Muscle of arm (tissue), 14 donors: ENCODE measurements at places on chromosomes 12 and 14.

DNA sequence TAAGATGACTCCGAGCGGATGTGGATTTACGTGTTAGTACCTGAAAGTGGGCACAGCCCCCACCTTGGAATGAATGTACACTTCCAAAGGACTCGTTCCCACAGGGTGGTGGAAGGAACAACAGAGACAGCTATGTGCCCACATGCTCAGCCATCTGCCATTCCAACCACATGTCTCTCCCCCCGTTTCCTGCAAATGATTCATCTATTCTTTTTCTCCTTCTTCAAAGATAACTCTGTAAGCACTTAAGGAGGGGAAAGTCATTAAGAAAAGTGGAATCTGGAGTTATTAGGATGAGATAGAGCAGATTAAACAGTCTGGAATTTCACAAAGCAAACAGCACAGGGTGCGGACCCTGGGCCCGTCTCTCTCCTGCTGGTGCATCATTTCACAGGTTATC lies 18.5 kb upstream of the DUSP6 start:
- no peak for DNase-seq

DNA sequence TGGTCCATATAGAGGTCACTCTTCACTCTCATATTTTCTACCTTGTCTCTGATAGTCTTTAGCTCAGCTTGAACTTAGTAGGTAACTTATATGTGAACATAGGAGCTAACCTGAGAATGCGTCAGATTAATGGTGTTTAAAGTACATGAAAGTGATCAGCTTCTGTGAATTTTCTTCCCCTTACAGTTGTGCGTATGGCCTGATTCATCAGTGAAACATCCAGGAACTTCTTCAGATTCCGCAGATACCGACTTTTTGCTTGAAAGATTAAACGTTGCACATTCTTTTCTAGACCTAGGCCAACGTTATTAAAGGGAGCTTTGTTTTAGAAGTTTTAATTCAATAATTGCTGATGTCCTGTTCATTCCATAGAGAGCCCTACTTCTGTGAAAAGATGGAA lies 1945.1 kb upstream of the SEL1L start:
- no peak for DNase-seq

- DNase-seq, result no peak
Measured at GRCh38 chr12:6507102-6507998, 13.4 kb downstream of the NCAPD2 start.

DNA sequence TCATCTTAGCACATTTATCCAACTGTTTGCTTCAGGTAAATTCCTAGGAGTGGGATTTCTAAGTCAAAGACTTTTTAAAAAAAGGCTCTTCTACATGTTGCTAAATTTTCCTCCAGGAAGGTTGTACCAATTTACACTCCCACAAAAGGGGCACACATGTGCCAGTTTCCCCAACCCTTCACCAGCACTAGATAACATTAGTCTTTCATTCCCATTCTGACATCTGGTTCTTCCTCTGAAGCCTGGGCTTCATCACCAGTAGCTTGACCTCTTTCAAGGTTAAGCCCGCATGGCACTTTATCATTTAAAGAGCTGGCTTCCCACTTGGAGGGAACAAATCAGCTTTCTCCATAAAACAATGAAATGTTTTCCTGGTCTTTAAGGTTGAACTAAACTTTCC lies 168.4 kb downstream of the MYRFL start:
- DNase-seq, result no peak

- no peak for DNase-seq
Measured at GRCh38 chr12:128817111-128818015, 6.4 kb downstream of the SLC15A4 start.

DNA sequence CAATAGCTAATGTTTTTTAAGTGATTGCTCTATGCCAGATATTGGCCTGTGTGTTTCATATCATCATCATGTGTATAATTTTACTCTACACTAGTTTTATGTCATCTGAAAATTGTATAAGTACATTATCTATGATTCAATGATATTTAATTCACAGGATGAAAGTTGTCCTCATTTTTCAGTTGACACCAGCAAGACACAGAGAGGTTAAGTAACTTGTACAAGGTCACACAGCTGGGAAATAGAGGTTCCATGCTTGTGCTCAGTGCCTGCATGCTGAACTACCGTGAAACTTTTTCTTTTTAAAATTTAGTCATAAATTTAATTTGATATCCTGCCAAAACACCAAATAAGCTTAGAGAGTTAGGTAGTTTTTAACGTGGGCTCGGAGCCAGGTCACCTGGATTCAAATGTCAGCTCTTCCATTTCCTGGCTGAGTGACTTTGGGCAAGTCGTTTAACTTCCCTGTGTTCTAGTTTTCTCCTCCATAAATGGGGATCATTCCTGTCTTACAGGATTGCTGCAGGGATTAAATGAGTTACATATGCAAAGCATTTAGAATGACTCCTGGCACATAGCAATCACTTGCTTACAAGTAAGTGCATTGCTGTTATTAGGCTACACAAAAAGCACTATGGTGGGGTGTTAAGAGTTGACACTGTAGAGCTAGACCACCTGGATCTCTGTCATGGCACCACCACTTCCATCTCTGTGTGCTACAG lies 183.9 kb downstream of the ETV6 start:
- no peak for DNase-seq

GRCh38 chr12:85713373-85713772 lies 122.8 kb downstream of the RASSF9 start:
- peak; percentile 68 for DNase-seq

DNA sequence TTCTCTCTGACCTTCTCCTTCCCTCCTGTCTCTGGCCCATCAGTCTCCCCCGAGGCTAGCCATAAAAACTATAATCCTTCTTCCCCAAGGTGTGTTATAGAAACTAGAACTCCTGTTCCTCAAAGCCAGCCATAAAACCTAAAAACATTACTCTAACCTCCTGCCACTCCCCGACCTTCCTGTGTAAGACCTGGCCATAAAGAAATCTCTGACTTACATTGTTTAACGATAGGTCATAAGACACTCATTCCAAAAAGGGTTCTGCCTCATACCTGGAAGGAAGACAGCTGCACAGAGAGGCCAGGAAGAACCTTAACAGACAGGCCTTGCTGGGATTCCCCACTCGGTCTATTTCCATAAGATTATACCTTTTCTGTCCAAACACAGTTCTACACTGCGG lies 70.9 kb upstream of the EEA1 start:
- no peak for DNase-seq

DNA sequence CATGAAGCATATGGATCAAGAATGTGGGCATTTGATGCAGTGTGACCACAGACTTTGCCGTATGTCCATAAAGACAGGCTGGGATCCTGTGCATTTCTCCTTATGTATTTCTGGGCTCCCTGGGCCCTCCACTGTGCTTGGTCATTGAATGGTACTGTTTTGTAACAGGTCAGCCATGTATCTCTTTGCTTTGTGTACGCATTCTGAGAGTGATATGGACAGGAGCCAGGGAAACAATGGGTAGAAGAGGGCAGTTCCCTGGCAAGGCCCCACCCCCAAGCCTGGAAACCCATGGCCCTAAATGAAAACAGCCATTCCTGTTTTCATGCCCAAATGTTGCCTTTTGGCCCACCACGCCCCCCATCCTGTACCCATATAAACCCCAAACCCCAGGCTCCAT lies 15.2 kb upstream of the FBXO34 start:
- DNase-seq, result no peak

- DNase-seq, result no peak
Measured at GRCh38 chr14:99731547-99732435, 47.7 kb downstream of the CYP46A1 start.

DNA sequence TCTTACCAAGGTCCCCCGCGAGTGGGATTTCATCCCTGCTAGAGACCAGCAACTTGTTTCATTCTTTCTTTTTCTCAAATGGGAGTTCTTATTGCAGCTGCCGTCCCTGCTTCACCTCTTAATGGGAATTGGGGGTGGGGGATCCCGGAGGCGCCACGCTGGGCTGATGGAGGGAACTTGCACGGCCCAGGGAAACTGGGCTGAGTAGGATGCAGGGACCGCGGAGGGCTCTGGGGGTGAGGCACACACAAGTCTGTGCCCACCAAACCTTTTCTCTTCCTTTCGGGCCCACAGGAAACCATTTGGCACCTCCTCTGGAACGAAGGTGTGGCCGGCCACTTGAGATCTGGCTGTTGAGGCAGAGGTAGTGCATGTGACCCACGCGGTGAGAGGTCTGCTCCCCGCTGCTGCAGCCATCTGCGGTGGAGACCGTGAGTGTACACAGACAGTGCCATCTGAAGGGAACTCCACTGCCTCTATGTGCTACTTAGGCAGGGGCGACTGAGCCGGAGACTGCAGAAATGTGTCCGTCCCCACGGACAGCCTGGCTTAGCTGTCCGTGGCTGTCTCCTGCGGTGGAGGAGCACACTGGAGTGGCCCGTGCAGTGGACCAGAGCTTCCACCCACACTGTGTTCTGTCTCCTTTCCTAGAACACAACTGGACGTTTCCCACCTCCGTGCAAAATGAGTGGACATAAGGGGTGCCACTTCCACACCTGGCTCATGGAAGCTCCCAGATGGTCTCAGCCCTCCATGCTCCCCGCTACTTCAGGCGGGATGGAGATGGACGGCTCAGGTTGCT lies 42.1 kb upstream of the TESC start:
- DNase-seq, result no peak

- DNase-seq, result no peak
Measured at GRCh38 chr12:116287842-116288301, 10.4 kb upstream of the MED13L start.

GRCh38 chr12:25997201-25997963 lies 38.9 kb downstream of the RASSF8 start:
- peak; percentile 57 for DNase-seq

DNA sequence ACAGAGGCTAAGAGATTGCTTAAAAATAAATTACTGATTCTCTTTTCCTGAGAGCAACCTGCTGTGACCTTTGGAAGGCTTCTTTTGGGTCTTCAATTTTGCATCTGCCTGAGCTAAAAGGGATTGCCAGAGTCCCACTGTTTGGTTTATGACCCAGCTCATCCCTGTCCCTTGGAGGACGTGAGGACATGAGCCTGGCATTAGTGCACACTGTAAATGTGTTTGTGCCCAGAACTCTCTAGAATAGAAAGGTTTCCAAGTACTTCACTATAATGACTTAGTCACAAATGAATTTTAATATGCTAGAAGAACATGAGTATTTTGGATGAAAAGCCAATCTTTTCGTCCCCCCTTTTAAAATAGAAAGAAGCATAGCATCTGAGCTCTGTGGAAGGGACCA lies 47.1 kb upstream of the CDKN3 start:
- DNase-seq, result no peak

- DNase-seq, result no peak
Measured at GRCh38 chr14:83071888-83072501, 1538.3 kb upstream of the SEL1L start.

- DNase-seq, result no peak
Measured at GRCh38 chr12:52009081-52009751, 2.5 kb downstream of the TAMALIN start.

GRCh38 chr14:95817271-95817670 lies 59.4 kb upstream of the TUNAR start:
- no peak for DNase-seq

GRCh38 chr14:50922803-50923202 lies 21.5 kb downstream of the PYGL start:
- no peak for DNase-seq

- DNase-seq, result no peak
Measured at GRCh38 chr14:79056879-79057278, 886.7 kb downstream of the NRXN3 start.

- DNase-seq, result peak; percentile 29
Measured at GRCh38 chr12:31118347-31119191, 44.9 kb downstream of the DDX11 start.

- DNase-seq, result no peak
Measured at GRCh38 chr14:21093018-21093417, 5.4 kb downstream of the ZNF219 start.

- no peak for DNase-seq
Measured at GRCh38 chr12:106732890-106733289, 41.6 kb upstream of the RIC8B start.

- DNase-seq, result no peak
Measured at GRCh38 chr12:48823281-48823680, 5.0 kb downstream of the CACNB3 start.

DNA sequence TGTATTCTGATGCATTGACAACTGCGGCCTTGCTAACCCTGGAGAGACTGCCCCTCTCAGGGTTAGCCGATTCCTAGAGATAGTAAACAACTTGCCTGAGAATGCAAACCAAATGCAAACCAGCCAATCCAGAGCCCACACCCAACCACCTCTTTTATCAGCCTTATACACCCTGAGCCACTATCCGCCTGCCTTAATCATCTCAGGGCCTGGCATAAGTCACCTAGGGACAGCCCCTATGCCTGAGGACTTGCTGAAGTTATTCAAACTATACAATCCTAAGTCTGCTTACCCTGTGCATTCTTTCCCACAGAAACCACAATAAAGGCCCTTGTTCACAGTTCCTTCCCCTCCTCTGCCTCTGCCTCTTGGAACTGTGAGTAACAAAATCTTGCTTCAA lies 177.2 kb downstream of the KCNA5 start:
- DNase-seq, result no peak

GRCh38 chr12:77685112-77685511 lies 145.6 kb upstream of the NAV3 start:
- peak; percentile 76 for DNase-seq

DNA sequence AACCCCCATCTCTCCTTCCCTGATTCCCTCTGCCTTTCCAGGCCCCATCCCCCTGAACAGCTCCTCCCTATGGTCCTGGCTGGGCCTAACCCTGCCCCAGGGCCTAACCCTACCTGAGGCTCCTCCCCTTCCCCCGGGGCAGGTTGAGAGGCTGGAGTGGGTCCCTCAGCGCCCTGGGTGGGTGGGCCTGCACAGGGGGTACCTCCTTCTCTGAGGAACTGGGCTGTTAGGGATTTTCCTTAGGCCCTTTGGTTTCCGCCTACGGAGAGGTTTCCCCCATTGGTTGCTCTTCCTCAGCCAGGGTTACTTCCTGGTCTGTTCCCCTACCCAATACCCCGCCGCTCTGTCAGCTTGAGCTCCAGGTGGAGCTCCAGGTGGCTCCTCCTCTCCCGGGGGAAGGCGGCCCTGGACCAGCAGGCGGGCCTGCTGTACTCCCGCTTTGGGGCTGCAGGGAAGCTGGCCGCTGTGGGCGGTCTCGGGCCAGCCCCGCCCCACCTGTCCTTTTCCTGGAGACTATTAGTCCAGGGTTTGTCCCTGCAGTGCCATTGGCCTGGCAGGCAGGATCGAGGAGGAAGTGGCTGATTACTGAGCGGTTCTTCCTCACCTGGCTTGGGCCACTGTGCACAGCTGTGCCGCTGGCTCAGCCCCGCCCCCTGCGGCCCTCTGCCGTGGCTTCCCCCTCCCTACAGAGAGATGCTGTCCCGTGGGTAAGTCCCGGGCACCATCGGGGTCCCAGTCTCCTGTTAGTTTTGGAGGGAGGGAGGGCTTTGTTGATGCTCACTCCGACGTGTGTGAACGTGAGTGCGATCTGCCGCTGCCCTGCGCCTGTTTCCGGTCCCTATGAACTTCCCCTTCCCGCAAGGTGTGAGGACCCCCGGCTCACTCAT lies 2.5 kb downstream of the C12orf57 start:
- no peak for DNase-seq

DNA sequence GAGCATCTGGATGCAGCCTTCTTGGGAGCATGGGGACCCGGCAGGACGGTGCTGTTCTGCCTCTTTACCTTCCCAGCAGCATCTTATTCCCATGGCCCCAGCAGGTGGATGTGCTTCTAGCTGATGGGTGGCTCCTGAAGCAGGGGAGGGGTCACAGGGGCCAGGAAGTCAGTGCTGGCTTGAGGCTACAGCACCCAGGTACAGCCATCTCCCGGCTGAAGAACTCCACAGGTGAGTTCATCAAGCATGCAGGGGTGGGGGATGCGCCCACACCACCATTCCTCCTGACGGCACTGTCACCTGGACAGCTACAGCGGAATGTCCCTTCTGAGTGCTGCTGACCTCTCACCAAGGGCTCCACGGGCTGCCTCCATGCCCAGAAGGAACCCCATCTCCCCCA lies 57.3 kb downstream of the BCL11B start:
- no peak for DNase-seq

GRCh38 chr14:29222671-29223268 lies 456.2 kb downstream of the FOXG1 start:
- peak; percentile 37 for DNase-seq
